Thyroid gland (tissue), 4 donors: ENCODE measurements at places on chromosomes 6 and 20. TPM values are rescaled to one million over a fixed set of nuclear protein-coding genes. Genes with fewer than 3 reads are reported as not detected.

The SFT2D1 gene
- total RNA-seq: 36.8 TPM

The SLC9A8 gene
- 16.2 TPM for total RNA-seq

DNA sequence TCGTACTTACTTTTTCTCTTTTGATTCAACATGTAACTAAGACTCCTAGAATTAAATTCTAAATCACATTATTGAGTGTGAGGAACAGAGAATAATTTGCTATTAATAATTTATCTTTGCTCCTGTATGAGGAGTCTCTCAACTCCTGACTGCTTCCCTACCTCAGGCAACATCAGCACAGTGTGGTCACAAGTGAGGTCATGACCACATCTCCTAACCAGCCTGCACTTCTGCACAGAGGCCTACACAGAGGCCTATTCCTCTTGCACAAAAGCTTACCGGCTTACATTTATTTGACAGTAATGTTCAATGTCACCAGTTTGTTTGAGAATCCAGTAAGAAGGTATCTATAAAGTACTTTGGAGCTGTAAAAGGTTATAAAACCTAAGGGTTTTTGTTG is 637.4 kb upstream of the MARCKS start:
- DNase-seq: no peak

GRCh38 chr20:45017857-45018256 is 51.5 kb downstream of the STK4 start:
- DNase-seq: no peak

DNA sequence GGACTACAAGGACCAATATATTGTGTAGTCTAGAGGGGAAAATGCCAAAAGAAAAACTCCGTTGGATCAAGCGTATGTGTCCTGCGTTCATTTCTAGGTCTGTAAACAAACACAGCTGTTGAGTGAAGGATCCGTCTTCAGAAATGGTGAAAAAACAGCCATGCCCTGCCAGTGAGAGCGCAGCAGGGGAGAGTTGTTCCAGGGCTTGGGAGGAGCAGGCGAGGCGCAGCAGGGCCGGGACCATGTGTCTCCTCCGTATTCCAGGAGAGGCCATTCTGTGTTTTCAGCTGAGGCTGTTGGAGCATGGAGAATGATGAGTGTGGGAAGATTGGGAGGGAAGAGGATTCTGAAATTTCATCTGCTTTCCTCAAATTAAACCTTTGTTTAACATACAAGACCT is 38.0 kb downstream of the BMP6 start:
- DNase-seq: no peak

DNA sequence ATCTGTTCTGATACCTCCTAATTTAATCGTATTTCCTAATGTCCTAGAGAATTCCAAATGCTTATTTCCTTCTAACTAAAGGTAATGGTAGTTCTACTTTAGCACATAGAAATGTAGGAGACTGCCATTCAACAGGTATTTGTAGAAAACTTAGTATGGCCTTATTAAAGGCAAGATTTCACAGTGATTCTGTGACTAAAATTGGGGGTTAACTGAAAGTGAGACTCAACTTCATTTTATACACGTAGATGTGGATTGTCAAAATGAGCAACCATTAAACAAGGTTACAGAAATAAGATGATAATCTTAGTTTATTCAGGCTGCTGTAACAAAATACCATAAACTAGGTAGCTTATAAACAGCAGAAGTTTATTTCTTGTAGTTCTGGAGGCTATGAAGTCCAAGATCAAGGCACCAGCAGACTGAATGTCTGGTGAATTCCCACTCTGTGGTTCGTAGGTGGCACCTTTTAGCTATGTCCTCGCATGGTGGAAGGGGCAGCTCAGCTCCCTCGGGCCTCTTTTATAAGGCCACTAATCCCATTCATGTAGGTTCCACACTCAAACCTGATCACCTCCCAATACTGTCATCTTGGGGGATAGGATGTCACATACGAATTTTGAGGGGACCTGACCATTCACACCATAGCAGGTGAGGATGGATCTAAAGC is 38.7 kb downstream of the TAB2 start:
- no peak for DNase-seq

DNA sequence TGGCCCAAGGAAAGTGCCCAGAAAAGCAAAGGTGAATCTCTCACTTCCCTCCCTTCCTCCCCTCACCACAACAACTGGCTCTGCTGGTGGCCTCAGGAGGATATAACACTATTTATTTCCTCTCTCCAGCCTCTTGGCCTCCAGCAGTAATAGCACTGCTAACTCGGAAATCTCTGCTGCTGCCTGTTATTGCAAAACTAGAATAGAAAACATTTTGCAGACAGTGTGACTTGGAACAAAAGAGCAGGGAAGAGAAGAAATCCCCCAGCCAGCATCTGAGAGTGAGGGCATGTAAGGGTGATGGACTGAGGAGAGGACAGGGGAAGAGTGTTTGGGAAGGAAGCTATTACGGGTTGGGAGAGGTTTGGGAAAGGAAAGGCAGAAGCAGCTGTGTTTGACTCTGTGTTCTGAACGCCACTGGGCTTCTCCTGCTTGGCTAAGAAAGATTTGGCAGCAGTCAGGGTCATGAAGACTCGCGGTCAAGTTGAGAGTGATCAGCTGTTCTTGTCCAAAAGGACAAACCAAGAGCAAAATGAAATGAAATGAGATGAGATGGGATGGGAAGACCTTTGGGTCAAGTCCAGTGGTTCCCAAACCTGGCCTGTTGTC is 81.0 kb upstream of the SNX9 start:
- no peak for DNase-seq
